ENCODE measurements at places on chromosomes 5 and 9. TPM values are rescaled to one million over a fixed set of nuclear protein-coding genes. Genes with fewer than 3 reads are reported as not detected.

DNA sequence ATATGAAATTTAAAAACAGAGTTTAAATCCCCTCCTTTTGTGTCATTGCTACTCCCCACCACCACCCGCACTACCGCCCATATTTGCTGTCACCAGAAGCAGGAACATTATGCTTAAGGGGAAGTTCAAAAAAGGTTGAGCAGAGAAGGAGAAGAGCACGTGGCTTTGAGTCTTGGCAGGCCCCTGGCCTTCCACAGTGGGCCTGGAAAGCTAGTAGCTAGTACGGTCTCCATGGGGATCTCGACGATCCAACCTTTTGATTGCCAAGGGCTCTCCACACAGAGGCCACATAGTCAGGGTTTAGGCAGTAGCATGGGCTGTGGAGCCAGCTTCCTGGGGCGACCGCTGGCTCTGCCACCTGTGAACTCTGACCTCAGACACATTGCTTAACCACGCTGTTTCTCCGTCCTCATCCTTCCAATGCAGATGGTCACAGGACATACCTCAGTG, 90.1 kb downstream of the GOLPH3 start:
- no peaks in the 10 kb centered on the region for H3K36me3 ChIP-seq
- DNase-seq: no peak
- H3K27ac ChIP-seq: no peak overlapping the region
- H3K4me1 ChIP-seq: no peaks in the 10 kb centered on the region
- no peaks in the 10 kb centered on the region for H3K27me3 ChIP-seq

Gene DMRT1
- not detected for total RNA-seq

Gene FOXD4L6
- not detected for total RNA-seq

DNA sequence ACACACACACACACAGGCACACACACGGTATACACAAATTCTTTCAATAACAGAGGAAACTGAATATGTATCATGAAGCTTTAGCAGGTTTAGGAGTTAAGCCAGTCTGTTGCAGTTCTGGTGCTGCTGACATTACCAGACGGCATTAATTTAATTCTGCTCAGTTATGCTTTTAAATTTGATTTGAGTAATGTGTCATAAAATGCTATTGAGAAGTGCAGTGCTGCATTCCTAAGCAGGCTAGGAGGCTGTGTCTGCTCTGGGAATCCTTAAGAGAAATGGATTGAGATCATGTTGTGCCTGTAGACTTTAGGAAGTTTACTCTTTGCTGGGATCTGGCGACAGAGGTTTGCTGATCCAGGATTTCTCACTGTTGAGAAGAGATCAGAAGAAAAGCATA, 733.8 kb downstream of the BRINP1 start:
- no peaks in the 10 kb centered on the region for H3K27me3 ChIP-seq
- H3K27ac ChIP-seq: no peak overlapping the region
- DNase-seq: no peak

- DNase-seq: no peak
- H3K4me1 ChIP-seq: no peaks in the 10 kb centered on the region
- no peaks in the 10 kb centered on the region for H3K36me3 ChIP-seq
- H3K27ac ChIP-seq: no peak overlapping the region
- no peak overlapping the region for H3K4me3 ChIP-seq
Measured at GRCh38 chr5:79713727-79714126, 24.1 kb downstream of the CMYA5 start.

- peak within 1 kb of the TSS; percentile 95 for H3K27ac ChIP-seq
- H3K4me1 ChIP-seq: peaks cover 33% of the 10 kb centered on the region
Measured at GRCh38 chr9:83622939-83623678, at the start of gene IDNK. TSS of gene IDNK (plus strand) at chr9:83623143. CDS start at chr9:83623172, 29 bp downstream.

DNA sequence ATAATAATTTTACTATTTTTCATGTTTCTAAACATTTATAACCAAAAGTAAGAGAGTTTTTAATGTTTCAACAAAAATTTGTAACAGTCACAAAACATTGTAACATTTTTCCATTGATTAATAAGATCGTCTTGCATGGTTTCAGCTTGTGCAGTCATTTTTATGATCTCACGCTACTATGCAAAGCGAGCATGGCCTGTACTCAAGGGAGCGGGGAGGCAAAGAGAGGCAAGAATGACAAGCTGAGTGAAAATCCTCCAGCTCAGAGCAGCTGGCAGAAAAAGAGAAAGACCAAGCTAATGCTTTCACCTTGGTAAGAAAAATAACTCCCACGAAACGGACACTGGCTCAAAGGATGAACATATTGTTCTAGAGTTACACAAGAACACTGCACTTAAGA, 90.0 kb upstream of the SV2C start:
- H3K36me3 ChIP-seq: no peaks in the 10 kb centered on the region
- no peak for DNase-seq
- H3K4me3 ChIP-seq: no peak overlapping the region

Gene NUTM2G
- total RNA-seq: not detected

GRCh38 chr9:79646096-79646495, 74.3 kb downstream of the TLE4 start:
- no peak for DNase-seq
- H3K36me3 ChIP-seq: peaks cover 31% of the 10 kb centered on the region
- no peak overlapping the region for H3K4me3 ChIP-seq
- H3K27ac ChIP-seq: no peak overlapping the region
- peaks cover 10% of the 10 kb centered on the region for H3K4me1 ChIP-seq

Gene SLC45A2
- not detected for total RNA-seq

DNA sequence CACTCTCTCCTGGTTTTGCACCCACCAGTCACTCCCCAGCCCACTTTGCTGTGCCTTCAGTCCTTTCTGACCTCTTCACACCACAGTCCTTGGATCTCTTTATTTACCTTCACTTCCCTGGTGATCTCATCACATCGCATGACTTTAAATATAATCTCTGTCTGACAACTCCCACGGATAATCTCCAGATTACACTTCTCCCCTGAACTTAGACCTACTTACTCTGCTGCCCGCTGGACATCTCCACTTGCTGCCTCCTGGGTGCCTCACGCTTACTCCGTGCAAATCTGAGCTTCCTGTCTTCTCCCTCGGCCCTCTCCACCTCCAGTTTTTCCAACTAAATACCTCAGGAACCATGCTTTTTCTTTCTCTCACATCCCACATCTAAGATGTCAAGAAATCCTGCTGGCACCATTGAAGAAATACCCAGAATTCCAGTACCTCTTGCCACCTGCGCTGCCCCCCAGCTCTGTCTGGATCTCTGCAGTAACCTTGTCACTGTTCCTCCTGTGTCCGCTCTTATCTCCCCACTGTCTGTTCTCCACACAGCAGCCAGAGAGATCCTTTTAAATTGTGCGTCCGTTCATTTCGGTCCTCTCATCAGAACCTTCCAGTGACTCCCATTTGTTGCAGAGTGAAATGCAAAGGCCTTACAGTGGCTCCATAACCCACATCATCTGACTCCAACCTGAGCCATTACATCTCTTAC, 9.3 kb downstream of the SFXN1 start:
- no peak overlapping the region for H3K4me3 ChIP-seq
- DNase-seq: no peak
- peaks cover 62% of the 10 kb centered on the region for H3K36me3 ChIP-seq
- no peak overlapping the region for H3K27ac ChIP-seq

DNA sequence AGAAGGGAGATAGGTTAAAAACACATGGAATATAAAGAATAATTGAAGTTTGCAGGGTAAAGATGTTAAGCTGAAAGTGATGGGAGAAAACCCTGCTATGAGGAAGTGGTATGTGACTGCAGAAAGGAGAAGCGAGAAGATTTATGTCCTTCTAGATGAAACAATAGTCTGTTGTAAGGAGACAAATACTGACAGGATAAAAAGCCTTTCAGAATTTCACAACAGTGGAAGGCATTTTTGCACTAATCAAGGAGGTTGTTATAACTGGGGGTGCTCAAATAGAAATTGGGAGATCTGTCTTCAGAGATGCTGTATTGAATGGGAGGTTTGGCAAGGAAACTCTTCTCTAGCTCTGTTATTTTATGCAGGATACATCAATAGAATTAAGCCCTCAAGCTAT, 69.6 kb downstream of the NMUR2 start:
- no peaks in the 10 kb centered on the region for H3K4me1 ChIP-seq
- no peak overlapping the region for H3K27ac ChIP-seq
- no peaks in the 10 kb centered on the region for H3K27me3 ChIP-seq
- no peaks in the 10 kb centered on the region for H3K36me3 ChIP-seq

Gene PAPPA
- not detected for total RNA-seq

DNA sequence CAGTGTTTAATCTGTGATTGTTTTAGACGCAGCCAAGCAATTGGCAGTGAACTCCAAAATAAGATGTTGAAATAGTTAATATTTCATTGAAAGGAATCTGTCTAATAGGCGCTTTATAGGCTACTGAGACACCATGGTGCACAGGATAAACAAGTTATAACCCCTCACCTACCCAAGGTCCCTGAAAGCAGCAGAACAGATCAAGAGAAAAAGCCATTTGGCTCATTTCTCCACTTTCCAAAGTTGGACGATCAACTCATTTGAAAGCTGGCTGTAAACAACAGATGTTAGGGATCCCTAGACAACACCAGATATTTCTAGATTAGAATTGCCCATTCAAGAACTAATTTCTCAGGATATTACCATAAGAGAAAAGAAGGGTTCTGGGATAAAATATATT, 4.9 kb downstream of the PUM3 start:
- H3K4me3 ChIP-seq: no peak overlapping the region
- no peaks in the 10 kb centered on the region for H3K27me3 ChIP-seq
- H3K27ac ChIP-seq: no peak overlapping the region
- peaks cover 40% of the 10 kb centered on the region for H3K36me3 ChIP-seq
- no peak for DNase-seq
- H3K4me1 ChIP-seq: peaks cover 26% of the 10 kb centered on the region

GRCh38 chr9:12876872-12877271, 102.1 kb downstream of the LURAP1L start:
- H3K4me1 ChIP-seq: no peaks in the 10 kb centered on the region
- no peak overlapping the region for H3K4me3 ChIP-seq
- H3K36me3 ChIP-seq: no peaks in the 10 kb centered on the region
- H3K27ac ChIP-seq: no peak overlapping the region
- no peak for DNase-seq
- no peaks in the 10 kb centered on the region for H3K27me3 ChIP-seq

GRCh38 chr9:104256031-104256695, 162.1 kb downstream of the SMC2 start:
- H3K4me1 ChIP-seq: no peaks in the 10 kb centered on the region
- DNase-seq: no peak
- no peaks in the 10 kb centered on the region for H3K27me3 ChIP-seq
- no peak overlapping the region for H3K27ac ChIP-seq
- no peak overlapping the region for H3K4me3 ChIP-seq

DNA sequence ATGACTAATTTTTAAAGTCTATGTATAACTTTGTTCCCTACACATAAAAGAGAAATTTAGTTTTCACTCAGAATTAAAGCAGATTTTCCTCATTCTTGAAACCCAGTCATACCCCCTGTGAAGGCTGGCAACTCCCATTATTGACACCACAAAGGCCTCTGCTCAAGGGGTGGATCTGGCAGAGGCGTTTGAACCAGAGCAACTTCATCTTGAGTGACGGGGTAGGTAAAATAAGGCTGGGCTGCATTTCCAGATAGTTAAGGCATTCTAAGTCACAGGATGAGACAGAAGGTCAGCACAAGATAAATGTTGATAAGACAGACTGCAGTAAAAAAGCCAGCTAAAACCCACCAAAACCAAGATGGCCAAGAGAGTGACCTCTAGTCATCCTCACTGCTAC, 177.2 kb upstream of the OR13F1 start:
- no peaks in the 10 kb centered on the region for H3K4me1 ChIP-seq
- H3K27me3 ChIP-seq: no peaks in the 10 kb centered on the region
- no peak overlapping the region for H3K4me3 ChIP-seq
- no peak overlapping the region for H3K27ac ChIP-seq
- DNase-seq: no peak

DNA sequence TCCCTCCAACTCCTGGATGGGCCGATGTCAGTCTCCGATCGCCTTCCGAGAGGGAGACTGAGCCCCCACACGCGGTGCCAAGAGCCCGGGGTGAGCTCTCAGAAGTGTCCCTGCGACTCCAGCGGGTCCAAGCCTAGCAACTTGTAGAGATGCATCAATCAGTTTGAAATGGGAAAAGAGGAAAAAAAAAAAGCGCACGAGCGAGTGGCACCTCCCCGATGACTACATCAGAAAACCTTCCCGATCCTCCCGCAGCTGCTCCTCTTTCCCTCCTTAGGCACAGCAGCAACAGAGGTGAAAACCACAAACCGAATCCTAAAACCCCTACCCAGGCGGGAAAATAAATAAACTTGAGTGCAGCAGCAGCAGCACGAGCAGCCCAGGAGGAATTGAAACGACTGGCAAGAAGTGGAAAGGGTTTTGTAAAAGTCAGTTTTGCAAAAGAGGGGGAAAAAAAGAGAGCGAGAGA, 1.0 kb upstream of the EFNA5 start:
- peaks cover 34% of the 10 kb centered on the region for H3K4me1 ChIP-seq
- peaks cover 55% of the 10 kb centered on the region for H3K27me3 ChIP-seq
- DNase-seq: no peak

DNA sequence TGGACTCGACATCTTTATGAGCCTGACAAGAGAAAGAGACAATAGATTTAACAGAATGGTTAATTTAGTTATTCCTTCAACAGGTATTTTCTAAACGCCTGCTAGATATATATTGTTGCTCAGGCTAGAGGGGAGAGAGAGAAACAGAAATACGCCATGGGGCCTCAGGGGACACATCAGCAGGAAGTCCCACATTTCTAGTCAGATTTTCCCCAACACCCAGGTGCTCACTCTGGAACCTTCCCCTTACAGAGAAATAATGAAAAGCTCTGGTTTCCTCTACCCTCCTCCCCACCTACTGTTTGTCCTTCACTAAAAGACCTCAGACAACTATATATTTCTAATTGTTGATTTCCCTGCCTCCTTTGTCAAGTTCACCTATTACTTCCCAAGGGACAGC, 130.3 kb upstream of the TBC1D2 start:
- peak overlapping the region; percentile 38 for H3K4me3 ChIP-seq
- no peaks in the 10 kb centered on the region for H3K27me3 ChIP-seq
- H3K27ac ChIP-seq: peak overlapping the region; percentile 50
- DNase-seq: no peak
- no peaks in the 10 kb centered on the region for H3K36me3 ChIP-seq

DNA sequence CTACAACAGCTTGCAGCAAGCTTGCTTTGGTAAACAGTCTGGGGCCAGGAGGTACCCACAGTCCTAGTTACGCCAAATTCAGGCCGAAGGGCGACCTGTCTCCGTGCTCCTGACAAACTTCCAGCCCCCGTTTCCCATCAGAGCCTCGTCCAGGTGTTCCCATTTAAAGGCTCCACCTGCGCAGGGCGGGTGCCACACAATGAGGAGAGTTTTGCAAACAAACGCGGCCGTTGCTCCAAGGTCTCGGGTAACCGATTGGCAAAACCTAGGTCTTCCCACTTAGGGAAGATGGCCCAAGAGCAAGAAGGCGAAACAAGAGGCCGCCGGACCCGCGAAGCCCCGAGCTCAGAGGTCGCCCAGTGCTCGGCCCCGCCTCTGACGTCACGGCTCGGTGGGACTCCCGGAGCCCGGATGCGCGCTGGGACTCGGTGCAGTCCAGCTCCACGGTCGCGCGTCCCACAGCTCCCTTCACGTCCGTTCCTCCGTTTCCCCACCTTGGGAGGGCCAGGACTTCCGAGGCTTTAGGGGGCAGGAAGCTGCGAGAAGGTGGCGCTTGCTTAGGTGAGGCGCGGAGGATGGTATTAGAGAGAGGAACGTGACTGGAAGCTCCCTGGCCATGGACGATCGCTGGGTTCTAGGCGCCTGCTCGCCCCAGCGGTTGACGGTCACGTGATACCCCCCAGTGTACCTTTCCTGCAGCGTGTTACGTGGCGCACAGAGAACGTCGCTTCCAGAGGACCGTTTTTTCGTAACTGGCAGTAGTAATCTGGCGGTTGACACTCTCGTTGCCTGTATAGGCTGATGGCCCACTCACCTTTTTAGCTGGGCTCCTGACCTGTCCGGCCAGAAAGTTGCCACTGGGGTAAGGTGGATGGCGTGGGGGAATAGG, 41.8 kb upstream of the KDM4C start:
- H3K27me3 ChIP-seq: no peaks in the 10 kb centered on the region
- H3K4me1 ChIP-seq: peaks cover 13% of the 10 kb centered on the region
- DNase-seq: peak; percentile 71
- peaks cover 2% of the 10 kb centered on the region for H3K36me3 ChIP-seq
- peak overlapping the region; percentile 90 for H3K4me3 ChIP-seq
- peak overlapping the region; percentile 92 for H3K27ac ChIP-seq

Gene SLC6A19
- not detected for total RNA-seq
